ENCODE measurements at places on chromosomes 7 and 10. TPM values are rescaled to one million over a fixed set of nuclear protein-coding genes. Genes with fewer than 3 reads are reported as not detected.
A peak's percentile ranks its signal among the peaks of the same experiment; 100 is the strongest.

- H3K4me1 ChIP-seq, result peaks cover 24% of the 10 kb centered on the region
- H3K27me3 ChIP-seq, result peaks cover 29% of the 10 kb centered on the region
- H3K27ac ChIP-seq, result no peak overlapping the region
- DNase-seq, result no peak
- peaks cover 2% of the 10 kb centered on the region for H3K36me3 ChIP-seq
- no peak overlapping the region for H3K4me3 ChIP-seq
These were observed 167.7 kb upstream of the INHBA start for GRCh38 chr7:41870461-41871138.

The BAIAP2L1 gene
- total RNA-seq, result 0.42 TPM

DNA sequence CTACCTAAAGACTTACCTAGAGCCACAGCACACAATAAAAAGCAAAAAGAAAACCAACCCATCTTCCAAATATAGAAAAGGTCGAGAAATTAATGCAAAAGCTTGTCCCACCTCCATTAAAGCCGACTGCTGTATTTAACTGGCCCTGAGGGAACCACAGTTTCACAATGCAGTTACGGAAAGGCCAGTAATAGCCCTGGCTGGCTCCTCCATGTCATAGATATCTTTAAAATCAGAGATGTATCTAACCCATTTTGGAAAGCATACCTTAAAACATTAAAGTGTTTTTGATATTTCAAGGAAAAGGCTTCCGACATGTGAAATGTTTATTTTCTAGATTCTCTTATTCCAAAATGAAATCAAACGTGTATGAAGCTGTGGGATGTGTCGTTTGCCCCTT is 23.0 kb downstream of the HDAC9 start:
- H3K27me3 ChIP-seq, result no peaks in the 10 kb centered on the region
- no peak for DNase-seq
- no peaks in the 10 kb centered on the region for H3K4me1 ChIP-seq
- no peak overlapping the region for H3K4me3 ChIP-seq

DNA sequence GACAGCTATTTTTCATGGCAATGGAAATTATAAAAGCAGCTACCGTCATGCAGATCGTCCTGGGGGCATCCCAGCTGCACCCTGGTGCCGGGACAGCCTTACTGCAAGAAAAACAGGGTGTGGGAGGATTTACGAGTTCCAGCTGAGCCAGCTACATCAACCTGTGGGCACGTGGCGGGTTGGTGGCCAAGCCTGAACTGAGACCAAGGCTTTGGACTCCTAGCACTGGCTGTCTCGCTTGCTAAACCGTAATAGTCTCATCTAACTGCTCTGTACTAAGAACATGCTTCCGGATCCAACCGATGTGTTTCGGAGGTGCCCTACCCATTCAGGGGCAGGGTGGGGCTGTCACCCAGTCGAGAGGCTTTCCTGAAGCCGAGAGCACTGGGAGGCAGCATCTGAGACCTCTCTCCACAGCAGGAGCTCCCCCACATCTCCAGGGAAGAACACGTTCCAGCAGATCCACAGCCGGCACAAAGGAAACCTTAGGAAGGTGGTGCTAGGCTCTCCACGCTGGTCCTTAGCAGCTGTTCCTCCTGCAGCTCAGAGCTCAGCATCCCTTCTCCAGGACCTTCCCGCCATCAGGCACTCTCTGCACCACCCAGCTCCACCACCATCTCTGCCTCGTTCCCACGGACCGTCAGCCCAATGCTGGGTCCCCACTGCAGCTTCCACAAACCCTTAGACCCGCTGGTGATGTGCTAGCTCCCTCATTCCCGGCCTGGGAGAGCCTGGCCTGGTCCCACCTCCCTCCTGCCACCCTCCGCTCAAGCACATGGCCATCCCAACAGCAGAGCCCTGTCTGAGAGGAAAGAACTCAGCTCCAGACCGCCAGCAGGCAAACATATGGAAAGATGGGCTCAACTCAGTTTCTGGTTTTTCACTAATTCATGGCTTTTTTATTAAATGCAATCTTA is 158.5 kb downstream of the PTPRN2 start:
- no peak overlapping the region for H3K27ac ChIP-seq
- H3K4me1 ChIP-seq, result no peaks in the 10 kb centered on the region
- no peak for DNase-seq
- no peaks in the 10 kb centered on the region for H3K27me3 ChIP-seq
- H3K4me3 ChIP-seq, result no peak overlapping the region

DNA sequence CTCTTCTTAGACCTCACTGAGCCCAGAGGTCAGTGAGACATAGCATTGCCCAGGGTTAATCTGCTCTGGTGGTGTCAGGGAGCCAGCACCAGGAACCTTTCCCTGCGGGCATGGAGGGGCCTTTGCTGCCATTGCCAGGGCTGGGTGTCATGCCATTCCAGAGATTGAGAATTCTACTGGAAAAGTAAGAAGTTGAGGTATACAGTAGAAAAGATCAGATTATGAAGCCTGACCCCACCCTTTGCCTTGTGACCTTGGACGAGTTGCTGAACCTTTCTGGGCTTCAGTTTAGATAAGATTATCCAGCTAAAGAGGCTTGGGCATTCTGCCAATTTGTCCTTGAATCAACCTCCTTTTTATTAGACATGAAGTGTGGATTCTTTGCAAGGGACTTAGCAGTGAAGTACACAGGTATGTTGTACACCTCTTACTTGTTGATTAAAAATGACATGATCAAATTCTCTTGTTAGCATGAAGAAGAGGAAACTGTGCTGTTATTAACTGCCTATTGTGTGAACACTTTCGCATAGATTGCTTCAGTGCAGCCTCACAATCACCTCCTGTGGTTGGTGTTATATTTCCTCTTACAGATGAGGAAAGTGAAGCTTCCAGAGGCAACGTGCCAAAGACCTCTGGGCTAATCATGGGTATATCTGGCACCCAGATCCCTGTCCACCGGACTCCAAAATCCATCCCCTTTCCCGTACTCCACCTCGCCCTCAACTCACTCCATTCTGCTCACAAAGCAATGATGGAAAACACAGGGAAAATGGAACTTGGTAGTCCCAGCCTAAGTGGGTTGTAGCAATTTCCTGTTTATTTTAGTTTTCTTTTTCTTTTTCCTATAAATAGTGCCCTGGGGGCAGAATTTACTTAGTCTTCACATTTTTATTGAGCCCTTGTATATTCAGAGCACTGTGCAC is 151.3 kb downstream of the CAMK1D start:
- no peak for DNase-seq
- H3K36me3 ChIP-seq, result peaks cover 2% of the 10 kb centered on the region
- no peak overlapping the region for H3K4me3 ChIP-seq

DNA sequence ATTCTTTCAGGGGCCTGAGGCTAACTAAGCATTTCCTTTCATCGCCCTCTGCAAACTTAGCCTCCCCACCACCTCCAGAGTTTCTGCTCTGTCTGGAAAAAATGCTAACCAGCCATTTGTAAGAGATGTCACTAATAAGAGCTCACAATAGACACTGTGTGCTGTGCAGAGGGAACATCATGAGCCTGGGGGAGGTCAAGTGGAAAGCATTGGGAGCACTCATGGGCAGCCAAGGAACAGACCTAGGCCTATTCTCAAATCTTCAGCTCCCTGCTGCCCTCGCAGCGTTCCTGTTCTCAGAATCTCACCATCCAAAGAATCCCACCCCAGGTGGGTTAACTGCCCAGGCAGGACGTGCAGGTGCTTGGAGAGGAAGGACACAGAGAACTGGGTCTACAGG is 27.1 kb upstream of the GPAM start:
- no peaks in the 10 kb centered on the region for H3K4me1 ChIP-seq
- H3K27ac ChIP-seq, result no peak overlapping the region
- DNase-seq, result no peak
- H3K27me3 ChIP-seq, result no peaks in the 10 kb centered on the region
- H3K4me3 ChIP-seq, result no peak overlapping the region

- no peak for DNase-seq
- H3K36me3 ChIP-seq, result no peaks in the 10 kb centered on the region
- H3K27me3 ChIP-seq, result peaks cover 13% of the 10 kb centered on the region
- no peak overlapping the region for H3K27ac ChIP-seq
These were observed 57.5 kb upstream of the CREB5 start for GRCh38 chr7:28354601-28355402.

DNA sequence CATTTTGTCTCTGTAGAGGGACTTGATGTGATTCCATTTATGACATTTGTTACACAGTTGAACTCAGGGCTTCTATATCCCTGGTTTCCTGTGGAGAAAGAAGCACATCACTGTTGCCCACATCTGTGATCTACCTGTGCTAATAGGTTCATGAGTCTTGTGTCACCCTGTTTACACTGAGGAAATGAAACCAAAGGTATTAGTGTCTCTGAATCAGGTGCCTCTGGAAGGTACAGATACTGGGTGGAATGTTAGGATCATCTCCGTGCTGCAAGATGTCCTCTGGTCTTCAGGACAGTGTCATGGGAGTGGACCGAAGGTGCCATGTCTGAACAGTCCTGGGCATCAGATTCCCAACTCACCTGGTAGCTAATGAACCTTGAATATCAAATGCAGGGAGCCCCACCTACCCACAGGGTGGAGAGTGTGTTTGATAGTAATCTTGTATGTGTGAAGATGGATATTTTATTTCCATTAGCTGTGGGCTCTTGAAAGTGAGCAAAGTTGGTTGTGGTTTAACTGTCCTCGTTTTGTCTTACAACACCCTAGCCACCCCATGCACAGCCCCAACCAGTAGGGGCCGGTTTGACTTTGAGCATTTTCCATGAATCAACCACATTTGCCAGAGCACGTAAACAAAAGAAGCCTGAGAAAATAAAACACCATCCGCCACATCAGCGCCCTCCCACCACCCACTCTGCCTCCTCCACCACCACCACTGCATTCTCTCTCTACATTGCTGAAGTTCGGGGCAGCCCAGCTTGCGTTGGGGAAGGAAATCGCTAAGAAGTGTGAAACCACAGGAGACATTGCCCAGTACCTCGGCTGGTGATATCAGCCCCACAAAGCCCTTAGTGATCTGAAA is 40.7 kb downstream of the TARP start:
- H3K36me3 ChIP-seq, result peaks cover 37% of the 10 kb centered on the region
- peaks cover 1% of the 10 kb centered on the region for H3K27me3 ChIP-seq
- H3K27ac ChIP-seq, result peak overlapping the region; percentile 93
- H3K4me3 ChIP-seq, result peak overlapping the region; percentile 55

- DNase-seq, result no peak
- H3K36me3 ChIP-seq, result no peaks in the 10 kb centered on the region
- no peak overlapping the region for H3K27ac ChIP-seq
- H3K27me3 ChIP-seq, result peaks cover 2% of the 10 kb centered on the region
- no peak overlapping the region for H3K4me3 ChIP-seq
These were observed 310.4 kb upstream of the IMMP2L start for GRCh38 chr7:111872450-111873325.

The OR9A2 gene
- not detected for total RNA-seq

The ITIH5 gene
- total RNA-seq, result not detected

The DNAJC12 gene
- total RNA-seq, result 0.79 TPM

The TEX47 gene
- not detected for total RNA-seq

DNA sequence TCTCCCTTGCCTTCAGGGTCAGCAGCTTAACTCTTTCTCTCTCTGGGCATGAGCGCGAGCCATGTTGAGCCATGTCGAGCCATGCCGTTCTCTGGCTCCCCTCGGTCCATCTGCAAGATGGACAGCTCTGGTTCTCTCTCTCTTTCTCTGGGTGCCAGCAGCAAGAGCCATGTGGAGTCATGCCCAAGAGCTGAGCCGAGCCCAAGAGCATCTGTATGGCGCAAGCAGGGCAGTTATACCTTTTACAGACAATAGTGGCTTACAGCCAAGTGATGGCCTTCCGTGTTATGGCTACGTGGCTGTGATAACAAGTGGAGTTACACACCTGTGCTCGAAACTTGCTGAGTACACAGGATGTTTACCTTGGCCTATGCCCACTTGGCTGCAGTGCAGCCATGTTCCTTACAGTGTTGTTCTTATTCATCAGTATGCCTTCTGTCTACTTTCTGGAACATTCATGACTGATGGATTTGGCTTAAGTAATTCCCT is 327.7 kb downstream of the GLRX3 start:
- H3K4me1 ChIP-seq, result no peaks in the 10 kb centered on the region
- H3K27me3 ChIP-seq, result no peaks in the 10 kb centered on the region
- DNase-seq, result no peak
- no peak overlapping the region for H3K4me3 ChIP-seq
- H3K27ac ChIP-seq, result no peak overlapping the region
- H3K36me3 ChIP-seq, result no peaks in the 10 kb centered on the region

The FAM25C gene
- not detected for total RNA-seq

DNA sequence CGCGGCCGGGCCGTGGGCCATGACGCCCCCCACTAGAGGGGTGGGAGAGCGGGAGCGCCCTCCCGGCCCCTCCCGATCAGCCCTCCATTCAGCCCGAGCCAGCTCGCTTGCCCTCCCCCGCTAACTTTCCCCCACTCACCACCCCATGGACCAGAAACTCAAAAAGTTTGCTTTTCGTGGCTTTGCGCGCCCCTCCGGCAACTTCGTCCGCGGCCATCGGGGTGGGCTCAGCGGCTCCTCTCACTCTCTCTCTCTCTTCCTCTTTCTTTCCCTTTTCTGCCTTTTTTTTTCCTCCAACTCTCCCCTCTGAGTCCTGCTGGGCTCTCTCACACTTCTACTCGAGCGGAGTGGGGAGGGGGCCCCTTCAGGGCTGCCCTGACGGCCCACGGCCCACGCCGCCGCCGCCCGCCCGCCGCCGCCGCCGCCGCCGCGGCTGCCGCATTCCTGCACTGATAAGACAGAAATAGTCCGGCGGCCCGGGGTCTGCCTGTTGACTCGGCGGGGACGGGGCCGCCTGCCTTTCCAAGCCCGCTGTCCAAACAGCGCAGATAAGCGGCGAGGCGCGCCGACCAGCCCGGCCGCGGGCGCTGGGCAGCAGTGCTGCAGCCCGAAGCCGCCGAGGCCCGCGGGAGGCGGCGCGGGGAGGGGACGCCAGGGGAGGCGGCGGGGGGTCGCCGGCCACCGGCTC is at the start of gene SMARCD3:
TSS of gene SMARCD3 (minus strand) at position 349 of the 688 bp plus-strand sequence. CDS start at position 217, 132 bp downstream.
- peak within 1 kb of the TSS; percentile 24 for H3K4me3 ChIP-seq
- DNase-seq, result no peak
- H3K27me3 ChIP-seq, result peaks cover 68% of the 10 kb centered on the region
- H3K36me3 ChIP-seq, result no peaks in the 10 kb centered on the region
- H3K4me1 ChIP-seq, result peaks cover 39% of the 10 kb centered on the region

DNA sequence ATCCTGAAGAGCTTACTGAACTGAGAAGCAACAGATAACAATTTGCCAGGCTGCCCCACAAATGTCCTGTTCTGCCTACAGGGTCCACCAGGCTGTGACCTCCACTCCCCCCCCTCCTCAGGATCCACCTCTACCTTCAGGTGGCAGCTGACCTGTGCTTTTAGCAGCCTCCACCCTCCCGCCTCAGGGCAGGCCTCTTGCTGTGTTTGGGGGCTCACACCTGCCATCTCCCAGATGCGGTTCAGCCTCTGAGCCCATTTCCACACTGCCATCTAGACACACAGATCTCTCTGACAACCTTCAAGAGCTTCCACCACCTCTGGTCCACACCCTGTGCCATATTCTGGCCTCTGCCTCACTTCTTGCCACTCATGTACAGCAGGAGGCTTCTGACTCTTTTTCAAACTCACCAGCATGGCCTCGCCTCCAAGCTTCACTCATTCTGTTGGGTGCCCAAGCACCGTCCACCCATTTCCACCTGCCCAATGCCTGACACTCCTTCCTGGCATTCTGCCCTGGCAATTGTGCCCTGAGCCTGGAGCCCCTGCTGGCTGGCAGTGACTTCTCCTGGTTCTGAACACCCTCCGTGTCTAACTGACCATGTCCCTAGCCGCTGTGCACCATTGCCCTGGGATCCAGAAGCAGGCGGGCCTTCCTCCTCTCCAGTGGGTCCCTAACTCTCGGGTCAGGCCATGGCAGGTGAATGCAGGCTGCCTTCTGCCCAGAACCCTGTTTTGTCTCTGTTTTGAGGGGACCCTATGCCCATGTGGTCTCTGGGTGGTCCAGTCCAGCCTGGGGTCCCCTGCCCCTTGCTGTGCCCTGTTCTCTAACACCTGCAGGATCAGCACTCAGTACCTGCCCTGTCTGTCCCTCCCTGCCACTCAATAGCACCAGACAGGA is 18.5 kb downstream of the TMEM72 start:
- no peak for DNase-seq
- no peaks in the 10 kb centered on the region for H3K27me3 ChIP-seq
- no peak overlapping the region for H3K4me3 ChIP-seq
- H3K36me3 ChIP-seq, result no peaks in the 10 kb centered on the region
- H3K27ac ChIP-seq, result no peak overlapping the region

All from activated CD4-positive, alpha-beta T cell treated with anti-CD3 and anti-CD28 coated beads, Interleukin-2, amount 10 ng/mL, durations not matched to agents 7 days and 5 days (primary cell).